ENCODE measurements at places on chromosomes 13 and 19. TPM values are rescaled to one million over a fixed set of nuclear protein-coding genes. Genes with fewer than 3 reads are reported as not detected.

- no peak for DNase-seq
Observed at GRCh38 chr13:106299621-106300020, 235.8 kb downstream of the EFNB2 start.

DNA sequence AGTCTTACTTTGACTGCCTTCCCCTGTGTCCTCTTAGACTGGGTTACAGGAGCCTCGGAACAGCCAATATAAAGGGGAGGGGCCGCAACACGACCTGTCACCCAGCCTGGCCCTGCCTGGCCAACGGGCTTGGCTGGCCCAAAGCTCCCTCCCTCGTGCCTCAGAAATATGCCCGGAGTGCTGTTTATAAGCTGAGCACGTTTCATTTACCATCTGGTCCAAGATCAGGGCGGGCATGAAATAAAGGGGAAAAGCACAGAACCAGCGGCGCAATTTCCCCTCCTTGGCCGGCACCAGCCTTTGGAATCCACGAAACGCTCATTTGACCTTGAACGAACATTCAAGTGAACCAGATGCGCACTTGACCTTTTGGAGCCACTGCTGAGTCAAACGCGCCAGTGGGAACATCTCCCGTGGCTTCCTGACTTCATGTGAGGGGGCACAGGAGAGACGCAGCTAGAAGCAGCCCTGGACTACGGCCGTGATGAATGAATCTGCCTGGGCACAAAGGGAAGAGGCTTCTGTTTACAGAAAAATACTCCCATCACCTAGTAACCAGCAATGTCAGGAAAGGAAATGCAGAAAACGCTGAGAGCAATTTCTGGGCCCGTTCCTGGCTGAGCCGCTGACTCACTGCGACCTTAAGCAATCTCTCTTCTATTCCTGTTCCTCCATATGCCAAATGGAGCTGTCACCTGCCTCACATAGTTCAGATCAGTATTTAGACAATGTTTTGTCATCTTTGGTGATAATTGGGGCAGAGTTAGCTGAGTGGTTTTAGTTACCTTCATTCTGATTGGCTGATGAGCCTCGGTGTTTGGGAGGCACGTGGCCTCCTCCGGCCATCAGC lies 53.3 kb downstream of the RFX2 start:
- DNase-seq = peak; percentile 79

DNA sequence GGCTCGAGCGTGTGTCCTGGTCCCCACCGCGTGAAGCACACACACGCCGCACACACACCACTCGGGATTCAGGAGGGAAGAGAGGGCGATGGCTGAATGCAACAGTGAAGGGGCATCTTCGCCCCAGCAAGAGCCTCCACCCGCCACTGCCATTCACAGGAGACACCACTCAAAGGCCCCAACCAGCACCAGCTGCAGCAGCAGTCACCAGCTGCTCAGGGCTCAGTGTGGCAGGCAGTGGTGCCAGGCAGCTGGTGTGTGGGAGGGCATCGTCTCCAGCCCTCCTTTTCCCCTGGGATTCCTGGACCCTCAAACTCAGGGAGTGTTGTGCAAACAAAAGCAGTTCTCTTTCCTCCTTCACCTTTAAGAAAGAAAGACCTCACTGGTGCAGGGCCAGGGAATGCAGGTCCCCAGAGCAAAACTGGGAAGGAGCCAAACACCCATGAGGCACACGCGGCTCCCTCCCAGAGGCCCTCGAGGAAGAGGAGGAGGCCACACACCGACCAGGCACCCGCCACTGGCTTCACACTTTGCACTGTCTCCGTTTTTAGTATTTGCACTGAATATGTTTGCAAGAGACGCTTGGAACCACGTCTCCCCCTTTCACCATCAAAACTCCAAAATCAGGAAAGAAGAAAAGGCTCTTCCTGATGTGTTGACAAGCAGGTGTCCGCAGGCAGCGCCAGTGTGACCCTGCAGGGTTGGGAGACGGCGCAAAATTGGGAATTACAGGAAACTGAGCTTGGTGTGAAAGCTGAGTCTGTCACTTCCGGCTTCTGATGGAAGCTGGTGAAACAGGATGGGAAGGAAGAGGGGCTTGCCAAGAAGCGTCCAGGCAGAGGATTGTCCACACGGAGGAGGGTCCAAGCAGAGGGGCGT lies 26.4 kb upstream of the F7 start:
- DNase-seq = no peak

DNA sequence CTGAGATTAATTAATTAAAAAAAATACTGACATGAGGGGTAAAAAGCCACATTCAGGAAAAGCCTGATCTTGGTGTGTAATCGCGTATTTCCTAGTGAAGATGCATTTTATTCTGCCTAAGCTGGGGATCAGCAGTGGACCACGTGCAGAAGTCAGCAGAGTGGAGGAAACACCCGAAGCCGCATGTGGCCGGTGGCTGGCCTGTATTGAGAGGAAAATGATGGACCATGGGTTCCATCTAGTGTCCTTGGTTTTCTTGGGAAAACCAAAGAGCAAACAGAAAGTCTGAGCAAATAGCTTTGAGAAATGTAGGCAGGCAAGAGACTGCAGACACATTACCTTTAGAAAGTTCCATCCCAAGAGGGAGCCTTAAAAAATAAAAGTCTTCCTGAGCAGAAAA lies 23.7 kb upstream of the SHISA2 start:
- DNase-seq = no peak

- DNase-seq = peak; percentile 28
Observed at GRCh38 chr13:72255908-72256307, 388.9 kb upstream of the DACH1 start.

GRCh38 chr19:29529646-29530539 lies 4.1 kb downstream of the VSTM2B start:
- no peak for DNase-seq

DNA sequence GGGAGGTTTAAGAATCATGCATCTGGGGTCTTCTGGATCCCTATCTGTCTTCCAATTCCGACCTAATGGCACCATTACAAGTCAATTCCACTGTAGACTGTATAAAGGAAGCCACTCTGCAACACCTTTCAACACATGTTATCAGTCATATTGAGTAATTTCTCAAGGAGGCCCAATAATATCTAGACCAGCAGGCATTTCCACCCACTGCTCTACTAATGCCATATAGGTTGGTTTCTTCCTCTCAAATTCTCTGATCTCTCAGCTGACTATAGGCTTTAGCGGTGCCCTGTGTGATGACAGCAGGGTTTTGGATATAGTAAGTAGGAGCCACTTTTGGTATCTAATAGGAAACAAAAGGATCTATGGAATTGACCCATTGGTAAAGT lies 12.4 kb upstream of the ITM2B start:
- DNase-seq = no peak

DNA sequence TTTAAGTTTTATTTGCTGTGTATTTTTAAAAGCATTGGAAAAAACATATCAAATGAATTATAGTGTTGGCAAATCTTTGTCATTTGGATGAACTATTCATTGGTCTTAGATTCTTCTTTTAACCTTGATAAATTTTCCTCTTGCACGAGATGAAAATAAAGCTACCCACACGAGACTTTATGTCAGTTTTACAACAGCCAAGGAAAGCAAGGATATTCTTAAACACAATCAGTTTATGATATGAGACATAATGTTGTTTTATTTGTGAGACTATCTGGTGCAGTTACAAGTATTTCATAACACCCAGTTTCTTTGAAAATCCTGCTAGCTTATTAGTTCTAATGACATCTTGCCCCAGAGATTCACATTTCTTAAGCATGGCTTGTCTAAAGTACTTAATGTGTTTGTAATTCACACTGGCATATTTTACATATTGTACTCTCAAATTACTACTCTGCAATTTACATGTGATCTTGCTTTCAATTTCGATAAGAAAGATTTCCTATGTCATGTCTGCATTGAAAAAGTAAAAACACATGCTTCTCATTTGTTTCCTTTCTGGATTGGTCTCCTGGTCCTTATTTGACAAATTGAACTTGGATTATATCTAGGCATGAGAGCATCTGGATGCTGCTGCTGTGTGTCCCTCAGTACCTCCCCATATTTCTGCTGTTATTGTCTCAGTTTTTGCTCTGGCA lies 955.5 kb upstream of the PCDH9 start:
- DNase-seq = no peak

DNA sequence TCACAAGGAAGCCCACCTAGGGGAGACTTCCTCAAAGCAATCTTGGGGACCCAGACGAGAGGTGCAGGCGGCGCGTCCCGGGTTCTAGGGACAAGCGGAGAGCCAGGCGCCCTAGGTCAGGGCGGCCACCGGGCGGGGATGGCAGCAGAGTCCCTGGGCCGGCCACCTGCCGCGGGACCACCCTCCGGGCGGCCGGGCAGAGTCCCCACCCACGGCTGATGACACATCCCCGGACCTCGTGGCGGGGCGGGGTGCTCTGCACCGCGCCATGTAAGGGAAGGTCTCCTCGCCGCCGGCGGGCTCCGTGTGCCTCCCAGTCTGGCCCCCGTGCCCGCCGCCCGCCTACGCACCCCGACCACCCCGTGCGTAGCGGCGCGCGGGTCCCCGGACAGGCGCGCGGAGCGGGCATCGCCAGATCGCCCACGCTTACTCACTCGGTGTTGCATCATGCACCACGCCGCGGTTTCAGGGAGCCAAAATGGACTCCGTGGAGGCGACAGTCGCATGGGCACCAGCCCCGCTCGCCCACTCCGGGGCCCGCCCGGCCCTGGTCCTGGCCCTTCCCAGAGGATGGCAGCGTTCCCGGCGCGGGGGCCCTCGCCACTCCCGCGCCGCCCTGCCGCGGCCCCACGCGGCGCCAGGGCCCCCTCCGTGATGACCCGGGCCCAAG lies 643 bp downstream of the SLC7A1 start:
- peak; percentile 88 for DNase-seq

DNA sequence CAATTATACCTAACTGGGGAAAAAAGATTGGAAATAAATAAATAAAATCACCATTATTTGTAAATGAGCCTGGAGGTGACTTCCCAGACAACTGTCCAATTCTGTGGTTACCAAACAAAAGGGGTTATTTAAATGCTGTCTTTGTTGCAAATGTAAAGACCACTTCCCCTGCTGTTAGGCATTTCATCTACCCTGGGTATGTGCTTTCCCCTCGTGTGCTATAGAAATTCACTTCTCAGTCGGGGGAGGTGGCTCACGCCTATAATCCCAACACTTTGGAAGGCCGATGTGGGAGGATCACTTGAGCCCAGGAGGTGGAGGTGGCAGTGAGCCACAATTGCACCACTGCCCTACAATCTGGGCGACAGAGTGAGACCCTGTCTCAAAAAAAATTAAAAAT lies 101.9 kb upstream of the AKAP11 start:
- DNase-seq = no peak

DNA sequence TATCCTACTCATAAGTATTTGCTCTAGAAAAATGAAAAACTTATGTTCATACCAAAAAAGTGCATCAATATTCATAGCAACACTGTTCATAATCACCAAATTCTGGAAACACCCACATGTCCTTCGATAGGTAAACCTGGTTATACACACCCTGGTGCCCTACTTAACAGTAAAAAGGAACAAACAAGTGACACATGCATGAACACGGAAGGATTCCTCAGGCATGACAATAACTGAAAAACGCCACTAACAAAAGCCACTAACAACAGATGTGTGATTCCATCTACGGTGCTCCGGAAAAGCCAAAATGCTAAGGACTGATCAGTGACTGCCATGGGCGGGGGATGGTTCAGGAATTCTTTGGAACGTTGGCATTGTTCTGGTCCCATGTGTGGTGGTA lies 65.5 kb downstream of the STK24 start:
- no peak for DNase-seq

The IL17D gene
- polyA plus RNA-seq = 1.8 TPM

The NCLN gene
- polyA plus RNA-seq = 94.7 TPM

The KCNN4 gene
- not detected for polyA plus RNA-seq

The TFPT gene
- 22.6 TPM for polyA plus RNA-seq

The CGB1 gene
- polyA plus RNA-seq = not detected

The ZNF14 gene
- polyA plus RNA-seq = 2.6 TPM

Data from small intestine (tissue), 16 donors.